A549 treated with AZD2906 at 1 μM for 4 hours (cell line): ENCODE measurements at places on chromosomes 1 and 21. TPM values are rescaled to one million over a fixed set of nuclear protein-coding genes. Genes with fewer than 3 reads are reported as not detected.

OLIG2 gene
- 0.07 TPM in 1 of 5 replicates, not detected in the others for total RNA-seq

EFNA1 gene
- total RNA-seq, result 21.7 to 30.6 TPM (median 26.3 TPM) in 5 replicates

DENND2C gene
- 0.32 to 0.51 TPM (median 0.40 TPM) in 5 replicates for total RNA-seq

NEK2 gene
- total RNA-seq, result 33.4 to 51.2 TPM (median 40.0 TPM) in 5 replicates

FAM167B gene
- total RNA-seq, result 0.29 to 0.88 TPM (median 0.45 TPM) in 5 replicates

PRDM16 gene
- 0.15 to 0.49 TPM (median 0.18 TPM) in 5 replicates for total RNA-seq

GUCA2B gene
- total RNA-seq, result 0.20 to 0.49 TPM (median 0.37 TPM) in 5 replicates

ASCL5 gene
- total RNA-seq, result 0.08 to 0.16 TPM (median 0.09 TPM) in 5 replicates
